DMS79 (cell line): ENCODE measurements at places on chromosomes 13 and 19.

GRCh38 chr19:48670699-48671445, 1.9 kb downstream of the NTN5 start:
- no peak for DNase-seq

DNA sequence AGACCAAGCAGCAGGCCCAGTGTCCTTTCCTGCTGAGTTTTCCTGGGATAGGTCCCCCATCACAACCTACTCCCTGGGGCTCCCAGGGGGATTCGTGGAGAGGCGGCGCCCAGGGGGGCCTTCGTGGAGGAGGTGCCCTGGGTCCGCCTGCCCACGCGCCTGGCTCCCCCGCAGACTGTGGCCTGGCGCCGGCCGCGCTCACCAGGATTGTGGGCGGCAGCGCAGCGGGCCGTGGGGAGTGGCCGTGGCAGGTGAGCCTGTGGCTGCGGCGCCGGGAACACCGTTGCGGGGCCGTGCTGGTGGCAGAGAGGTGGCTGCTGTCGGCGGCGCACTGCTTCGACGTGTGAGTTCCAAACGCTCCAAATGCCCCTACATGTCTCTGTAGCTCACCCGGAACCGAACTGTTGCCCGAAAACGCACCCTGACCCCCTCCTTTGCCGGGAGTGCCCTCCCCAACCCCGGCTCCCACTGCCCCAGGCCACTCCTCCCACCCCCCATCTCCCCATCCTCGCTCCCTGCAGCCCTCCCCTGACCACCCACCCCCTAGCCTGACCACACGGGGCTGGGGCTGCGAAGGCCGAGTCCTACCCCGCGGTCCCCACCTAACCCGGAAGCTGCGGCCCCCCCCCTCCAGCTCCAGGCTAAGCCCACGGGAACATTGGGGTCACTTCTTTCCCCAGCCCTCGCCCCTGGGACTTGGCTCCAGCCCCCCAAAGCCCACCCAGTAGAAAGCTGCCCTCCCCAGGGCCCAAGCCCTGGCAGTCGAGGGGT, 3.3 kb downstream of the TIMM13 start:
- no peak for DNase-seq

DNA sequence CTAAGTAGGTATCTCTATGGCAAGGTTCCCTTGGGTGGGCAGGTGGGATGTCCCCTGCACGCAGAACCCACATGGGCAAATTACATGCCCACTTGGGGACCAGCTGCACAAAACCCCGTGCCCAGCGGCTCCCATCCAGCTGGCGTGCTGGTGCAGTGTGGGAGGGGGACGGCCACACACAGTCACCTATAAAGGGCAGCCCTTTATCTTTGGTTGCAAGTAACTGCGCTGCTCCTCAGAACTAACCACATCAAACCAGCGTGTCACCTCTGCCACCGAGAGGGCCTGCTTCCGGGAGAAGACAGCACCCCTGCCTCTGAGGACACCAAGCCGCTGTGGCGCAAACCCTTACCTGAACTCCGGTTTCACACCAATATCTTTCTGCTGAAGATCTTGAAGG, 32.2 kb downstream of the ANKRD27 start:
- DNase-seq = no peak

DNA sequence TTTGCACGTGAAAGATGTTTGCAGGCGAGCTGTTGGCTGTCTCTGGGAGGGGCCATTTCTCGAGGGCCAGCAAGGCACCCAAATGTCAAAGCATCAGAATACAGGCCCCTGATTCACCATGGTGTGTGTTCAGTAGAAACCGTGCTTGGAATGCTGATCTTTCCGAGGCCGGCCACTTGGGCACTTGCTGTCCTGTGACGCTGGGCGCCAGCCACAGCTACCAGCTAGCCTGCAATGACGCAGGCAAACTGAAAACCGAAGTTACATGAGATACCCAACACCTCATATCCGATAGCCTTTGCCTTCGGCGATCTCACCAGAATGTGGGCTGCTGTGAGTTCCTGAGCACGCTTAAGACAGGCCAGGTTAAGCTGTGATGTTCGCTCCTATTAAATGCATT, 12.0 kb downstream of the THOP1 start:
- no peak for DNase-seq

- no peak for DNase-seq
Measured at GRCh38 chr13:44514278-44514677, 61.9 kb downstream of the TSC22D1 start.

- no peak for DNase-seq
Measured at GRCh38 chr19:16398530-16399249, 73.1 kb downstream of the EPS15L1 start.

GRCh38 chr19:34109596-34109995, 62.7 kb upstream of the LSM14A start:
- DNase-seq = no peak

- DNase-seq = no peak
Measured at GRCh38 chr13:50162001-50162400, 146.8 kb downstream of the KCNRG start.

DNA sequence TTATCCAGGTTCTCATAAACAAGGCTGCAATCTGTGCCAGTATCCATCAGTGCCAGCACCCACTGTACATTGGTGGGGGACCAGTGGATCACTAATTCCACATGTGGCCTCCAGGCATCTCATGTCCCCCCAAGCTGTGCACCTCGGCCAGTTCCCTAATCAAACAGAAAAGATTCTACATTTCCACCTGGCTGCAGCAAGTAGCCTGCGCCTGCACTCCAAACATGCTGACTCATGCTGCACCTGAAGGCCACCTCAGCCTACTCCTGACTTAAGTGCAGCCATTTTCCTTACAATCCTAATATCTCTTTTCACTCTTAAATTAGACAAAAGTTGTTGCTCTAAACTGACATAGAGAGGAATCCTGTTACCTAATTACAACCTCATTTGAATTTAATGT, 729.4 kb upstream of the MIR17HG start:
- DNase-seq = no peak

DNA sequence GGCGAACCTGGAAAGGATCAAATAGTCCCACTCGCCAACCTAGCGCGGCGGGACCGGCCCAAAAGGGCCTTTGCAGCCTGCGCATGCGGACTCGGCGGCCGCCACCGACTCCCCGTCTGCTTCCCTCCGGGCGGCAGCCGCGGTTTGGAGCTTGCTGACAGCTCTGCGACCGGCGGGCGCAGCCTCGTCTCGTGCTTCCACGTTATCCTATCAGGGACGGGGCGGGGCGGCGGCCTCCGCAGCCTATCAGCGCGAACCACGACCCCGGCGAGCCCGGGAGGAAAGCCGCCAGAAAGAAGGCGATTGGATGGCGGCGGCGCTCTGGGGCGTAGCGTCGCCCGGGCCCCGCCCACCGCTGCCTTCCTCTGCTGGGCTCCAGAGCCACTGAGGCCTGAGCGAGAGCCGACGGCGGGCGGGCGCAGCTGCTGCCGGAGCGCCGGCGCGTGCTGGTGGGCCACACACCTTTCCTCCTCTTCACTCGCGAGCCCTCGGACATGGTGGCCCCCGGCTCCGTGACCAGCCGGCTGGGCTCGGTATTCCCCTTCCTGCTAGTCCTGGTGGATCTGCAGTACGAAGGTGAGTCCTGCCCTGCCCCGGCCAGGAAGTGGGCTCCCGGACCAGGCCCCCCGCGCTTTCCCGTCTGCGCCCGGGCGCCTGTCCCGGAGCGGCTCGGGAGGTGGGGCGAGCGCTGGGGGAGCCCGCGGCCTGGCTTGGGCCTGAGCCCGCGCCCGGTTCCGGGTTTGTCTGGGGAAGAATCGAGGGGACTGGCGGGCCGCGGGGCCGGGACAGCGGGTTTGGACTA, at the start of gene DNAJC3:
Gene DNAJC3 (plus strand): TSS at position 378 of the 802 bp plus-strand sequence. CDS start 117 bp downstream, at position 495.
- DNase-seq = peak; percentile 99

DNA sequence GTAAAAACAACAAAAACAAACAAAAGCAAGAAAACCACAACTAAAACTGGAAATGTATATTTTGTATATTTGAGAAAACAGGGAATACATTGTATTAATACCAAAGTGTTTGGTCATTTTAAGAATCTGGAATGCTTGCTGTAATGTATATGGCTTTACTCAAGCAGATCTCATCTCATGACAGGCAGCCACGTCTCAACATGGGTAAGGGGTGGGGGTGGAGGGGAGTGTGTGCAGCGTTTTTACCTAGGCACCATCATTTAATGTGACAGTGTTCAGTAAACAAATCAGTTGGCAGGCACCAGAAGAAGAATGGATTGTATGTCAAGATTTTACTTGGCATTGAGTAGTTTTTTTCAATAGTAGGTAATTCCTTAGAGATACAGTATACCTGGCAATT, 17.1 kb downstream of the KLF5 start:
- no peak for DNase-seq

DNA sequence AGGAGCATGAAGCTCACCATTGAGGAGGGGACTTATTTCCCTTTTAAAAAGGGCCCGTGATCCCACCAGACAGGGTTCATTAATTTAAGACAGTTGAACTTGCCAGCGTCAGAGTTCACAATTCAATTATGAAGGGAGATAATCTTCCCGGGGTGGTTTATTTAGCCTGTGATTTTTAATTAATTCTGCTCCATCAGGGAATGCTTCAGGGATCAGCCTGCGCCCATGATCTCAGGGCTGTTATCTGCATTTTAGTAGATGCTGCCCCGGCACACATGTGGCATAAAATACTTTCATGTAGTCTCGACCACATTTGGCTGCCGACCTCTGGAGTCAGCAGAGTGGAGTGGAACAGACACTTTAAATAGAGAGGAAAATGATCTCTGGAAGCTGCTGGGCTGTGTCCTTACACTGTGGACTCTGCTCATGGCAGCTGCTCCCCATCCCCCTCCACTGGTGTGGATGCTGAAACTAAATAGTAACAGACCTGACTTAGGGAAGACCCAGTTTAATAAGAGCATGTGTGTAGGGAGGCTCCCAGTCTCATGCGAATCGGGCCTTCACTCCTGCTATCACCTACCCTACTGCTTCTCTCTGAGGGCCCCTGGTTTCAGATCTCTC, 256.9 kb downstream of the TEX29 start:
- no peak for DNase-seq

GRCh38 chr13:61294467-61295191, 121.0 kb downstream of the PCDH20 start:
- DNase-seq = no peak

- no peak for DNase-seq
Measured at GRCh38 chr19:937259-937694, 11.4 kb downstream of the ARID3A start.

DNA sequence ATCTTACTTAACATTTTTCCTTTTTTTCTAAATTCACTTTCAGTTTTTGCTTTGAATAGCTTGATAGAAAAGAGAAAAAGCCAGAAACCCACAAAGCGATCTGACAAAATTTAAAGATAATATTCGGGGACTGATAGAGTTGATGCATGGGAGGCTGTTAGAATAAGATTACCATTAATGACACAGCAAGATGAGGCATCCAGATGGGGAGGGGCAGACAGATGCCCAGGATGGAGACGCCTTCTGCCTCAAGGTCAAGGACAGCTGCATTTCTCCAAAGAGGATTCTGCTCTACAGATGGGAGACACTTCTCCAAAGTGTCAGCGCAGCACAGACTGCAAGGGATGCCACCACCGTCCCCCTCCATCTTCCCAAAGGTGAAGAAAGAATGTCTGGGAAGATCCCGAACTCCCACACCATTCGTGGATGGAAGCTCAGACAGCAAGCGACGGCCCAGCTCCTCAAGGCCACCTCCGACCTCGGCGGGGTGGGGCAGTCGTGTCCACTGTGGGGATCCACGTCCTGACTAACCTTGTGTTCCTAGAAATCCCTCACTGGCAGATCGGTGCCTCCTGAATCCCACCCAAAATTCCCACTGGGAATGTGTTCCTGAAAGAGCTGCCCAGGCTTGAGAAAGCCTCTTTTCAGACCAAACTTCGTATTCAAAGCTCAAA, 32.9 kb downstream of the NAXD start:
- no peak for DNase-seq

DNA sequence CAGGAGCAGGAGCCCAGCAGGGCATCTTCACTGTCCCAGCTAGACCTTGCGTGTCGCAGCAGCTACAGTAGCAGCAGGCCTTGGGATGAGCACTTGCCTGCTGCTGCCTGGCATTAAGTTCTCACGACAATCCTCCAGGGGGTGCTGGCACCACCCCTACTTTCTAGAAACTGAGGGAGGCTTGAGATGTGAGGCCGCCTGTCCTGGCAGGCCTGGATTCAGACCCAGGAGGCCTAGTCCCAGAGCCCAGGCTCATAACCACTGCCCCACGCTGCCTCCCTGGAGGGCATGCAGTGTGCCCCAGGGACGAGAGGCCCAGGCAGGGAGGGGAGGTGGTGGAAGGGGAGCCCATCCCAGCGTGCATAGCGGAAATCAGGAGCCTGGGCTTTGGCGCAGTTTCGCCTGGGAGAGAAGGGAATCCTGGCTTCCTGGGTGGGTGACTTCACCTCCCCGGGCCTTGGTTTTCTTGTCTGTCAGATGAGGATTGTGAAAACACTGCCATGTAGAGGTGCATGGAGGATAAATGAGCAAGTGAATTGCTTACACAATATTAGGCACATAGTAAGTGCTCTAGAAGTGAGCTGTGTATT, 26.1 kb downstream of the PPP5C start:
- DNase-seq = no peak

GRCh38 chr13:113646921-113647340, 11.1 kb downstream of the ATP4B start:
- no peak for DNase-seq

DNA sequence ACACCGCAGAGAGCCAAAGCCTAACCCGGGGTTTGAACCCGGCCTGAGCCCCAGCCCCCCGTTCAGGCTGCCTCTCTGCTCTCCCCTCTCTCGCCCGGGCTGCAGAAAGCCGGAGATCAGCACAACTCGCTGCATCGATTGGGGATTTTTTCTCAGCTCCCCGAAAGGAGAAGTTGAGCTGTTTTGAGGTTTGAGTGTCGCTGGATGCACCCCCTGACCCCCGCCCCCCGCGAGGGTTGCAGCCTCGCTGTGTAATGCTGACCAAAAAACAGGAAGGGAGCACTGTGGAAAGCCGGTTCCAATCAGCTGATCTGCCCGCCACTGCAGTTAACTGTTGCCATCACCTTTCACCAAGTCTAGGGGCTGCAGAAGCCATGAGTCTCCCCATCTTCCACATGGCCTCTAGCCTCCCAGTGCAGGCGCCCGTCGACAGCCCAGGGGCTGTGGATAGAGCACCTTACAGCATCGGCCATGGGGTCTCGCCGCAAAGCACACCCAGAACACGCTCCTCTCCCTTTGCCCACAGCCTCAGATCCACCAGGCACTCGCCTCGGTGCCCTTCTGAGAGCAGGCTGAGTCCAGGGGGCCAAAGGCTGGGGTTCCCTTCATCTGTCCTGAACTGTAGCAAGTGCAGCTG, 34.5 kb downstream of the MYO9B start:
- DNase-seq = no peak

- no peak for DNase-seq
Measured at GRCh38 chr13:98525456-98526181, 51.3 kb downstream of the STK24 start.

- no peak for DNase-seq
Measured at GRCh38 chr13:26991508-26992181, 180.0 kb downstream of the USP12 start.

- DNase-seq = no peak
Measured at GRCh38 chr19:9597027-9597426, 12.7 kb upstream of the ZNF121 start.
